ENCODE measurements at places on chromosomes 6 and 20.

GRCh38 chr6:40138273-40138720 lies 204.0 kb upstream of the MOCS1 start:
- no peak for DNase-seq

GRCh38 chr6:145498425-145498824 lies 236.9 kb downstream of the EPM2A start:
- no peak for DNase-seq

- DNase-seq, result no peak
These were observed 15.2 kb upstream of the NOP56 start for GRCh38 chr20:2637246-2637645.

DNA sequence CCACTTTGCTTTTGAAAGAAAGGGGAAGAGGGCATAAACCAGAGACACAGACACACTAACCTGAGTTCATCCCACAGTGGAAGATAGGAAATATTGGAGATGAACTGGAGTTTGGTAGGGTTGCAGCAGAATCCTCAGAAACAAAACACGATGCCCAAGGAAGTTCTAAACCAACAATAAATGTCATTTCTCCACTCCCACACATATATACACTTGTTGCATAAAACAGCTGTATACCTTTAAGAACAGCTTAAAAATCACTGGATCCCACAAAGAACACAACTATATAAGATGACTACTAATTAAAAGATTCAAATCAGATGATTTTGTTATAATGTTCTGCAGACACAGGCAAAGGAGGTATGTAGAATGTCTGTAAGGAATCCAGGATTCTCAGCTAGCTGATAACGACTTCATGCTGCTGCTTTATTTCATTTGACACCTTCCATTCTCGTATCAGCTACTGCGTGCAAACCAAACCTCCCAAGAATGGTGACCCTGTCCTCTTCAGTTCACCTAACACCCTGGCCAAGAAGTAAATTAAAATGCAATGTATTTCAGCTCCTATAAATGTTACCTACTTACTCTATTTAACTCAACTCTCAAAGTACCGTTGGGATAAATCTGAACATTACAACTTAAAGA lies 14.3 kb downstream of the KIF13A start:
- no peak for DNase-seq

DNA sequence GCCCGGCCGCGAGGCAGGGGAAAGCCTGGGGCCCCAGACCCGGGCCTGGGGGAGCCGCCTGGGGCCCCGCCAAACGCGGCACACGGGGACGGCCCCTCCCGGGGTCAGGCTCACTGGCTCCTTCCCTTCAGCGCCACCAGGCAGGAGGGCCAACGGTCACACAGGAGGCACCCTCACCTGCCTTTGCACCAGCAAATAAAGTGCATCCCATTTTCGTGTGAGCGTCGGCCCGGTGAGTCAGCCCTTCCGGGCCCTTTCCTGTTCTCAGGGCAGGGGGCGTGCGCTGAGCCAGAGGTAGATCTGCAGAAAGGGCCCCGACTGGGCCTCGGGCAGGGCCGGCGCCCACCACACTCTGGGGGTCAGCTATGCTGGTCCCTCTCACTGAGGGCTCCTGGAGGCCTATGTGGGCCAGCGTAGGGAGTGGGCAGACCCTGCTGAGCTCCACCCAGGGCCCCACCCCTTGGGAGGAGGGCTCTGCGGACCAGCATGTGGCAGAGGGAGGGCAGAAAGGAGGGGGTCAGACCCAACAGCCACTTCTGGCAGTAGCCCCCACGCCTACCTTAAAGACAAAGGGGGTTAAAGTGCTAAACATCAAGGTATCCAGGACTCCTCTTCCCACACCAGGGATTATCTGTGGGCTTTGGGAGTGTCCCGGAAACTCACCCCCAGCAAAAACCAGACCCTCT lies 931 bp upstream of the UCKL1 start:
- DNase-seq, result no peak

DNA sequence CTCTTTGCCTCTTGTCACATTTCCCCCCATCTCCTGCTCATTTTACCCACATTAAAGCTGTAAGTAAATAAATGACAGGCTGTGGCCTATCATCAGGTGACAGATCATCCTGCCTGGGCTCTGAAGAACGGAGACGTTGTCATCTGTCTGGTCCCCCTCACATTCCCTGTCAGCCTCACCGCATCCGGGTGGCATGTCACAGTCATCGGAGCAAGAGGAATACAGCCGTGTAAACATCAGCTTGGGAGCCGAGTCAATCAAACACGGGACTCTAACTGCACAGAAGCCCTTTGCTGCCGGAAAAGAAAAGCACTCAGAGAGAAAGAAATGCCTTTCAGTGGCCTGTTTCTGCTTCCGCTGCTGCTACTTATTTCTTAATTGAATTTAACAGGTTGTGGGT lies 371.9 kb upstream of the ID4 start:
- no peak for DNase-seq

- DNase-seq, result no peak
These were observed 70.1 kb upstream of the IYD start for GRCh38 chr6:150298676-150299075.

GRCh38 chr6:152273638-152274037 lies 363.5 kb downstream of the SYNE1 start:
- no peak for DNase-seq

Measured in posterior vena cava (tissue), 2 donors.